ENCODE measurements at places on chromosomes 2 and 18.

DNA sequence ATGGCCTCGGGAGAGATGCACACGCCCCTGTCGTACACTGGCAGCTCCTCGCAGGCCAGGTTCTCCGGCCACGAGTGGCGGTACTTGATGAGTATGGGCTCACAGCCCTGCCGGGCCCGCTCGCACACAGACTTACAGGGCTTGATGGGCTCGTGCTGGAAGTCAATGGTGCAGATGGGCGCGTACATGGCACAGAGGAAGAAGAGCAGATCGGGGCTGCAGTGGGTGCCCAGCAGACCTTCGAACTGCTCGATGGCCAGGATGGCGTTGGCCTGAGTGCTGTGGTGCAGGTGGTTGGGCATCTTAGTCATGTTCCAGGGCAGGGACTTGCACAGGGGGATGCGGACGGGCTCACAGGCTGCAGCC lies 359 bp downstream of the FRZB start:
- no peaks in the 10 kb centered on the region for H3K36me3 ChIP-seq
- DNase-seq, result no peak
- peak overlapping the region; percentile 38 for H3K27ac ChIP-seq
- H3K4me1 ChIP-seq, result peaks cover 52% of the 10 kb centered on the region
- H3K27me3 ChIP-seq, result peaks cover 2% of the 10 kb centered on the region
- peak overlapping the region; percentile 84 for H3K4me3 ChIP-seq

GRCh38 chr2:39558906-39559305 lies 106.8 kb upstream of the TMEM178A start:
- no peaks in the 10 kb centered on the region for H3K4me1 ChIP-seq
- peaks cover 19% of the 10 kb centered on the region for H3K36me3 ChIP-seq
- no peak for DNase-seq
- no peak overlapping the region for H3K4me3 ChIP-seq
- H3K27me3 ChIP-seq, result no peaks in the 10 kb centered on the region

DNA sequence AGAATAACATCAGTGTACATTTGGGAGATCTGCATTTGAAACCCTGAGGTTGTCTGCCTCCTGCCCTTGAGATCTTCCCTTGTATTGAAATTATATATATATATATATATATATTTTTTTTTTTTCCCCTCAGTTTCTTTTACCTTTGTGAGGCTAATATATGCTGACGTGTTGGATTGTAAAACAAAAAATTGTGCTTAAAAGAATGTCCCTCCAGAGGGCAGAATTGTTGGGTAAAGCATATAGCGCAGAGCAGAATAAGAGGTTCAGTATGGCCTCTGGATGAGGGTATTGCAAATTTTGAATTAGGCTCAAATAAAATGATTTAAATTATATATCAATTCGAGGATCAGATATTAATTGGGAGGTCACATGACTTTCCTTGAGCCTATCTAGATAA lies 12.4 kb downstream of the NABP1 start:
- DNase-seq, result no peak
- H3K4me1 ChIP-seq, result peaks cover 24% of the 10 kb centered on the region
- no peak overlapping the region for H3K4me3 ChIP-seq

GRCh38 chr2:195632856-195633572 lies 24.0 kb upstream of the SLC39A10 start:
- no peak overlapping the region for H3K4me3 ChIP-seq
- no peak for DNase-seq
- no peaks in the 10 kb centered on the region for H3K27me3 ChIP-seq
- H3K36me3 ChIP-seq, result no peaks in the 10 kb centered on the region

GRCh38 chr2:135561925-135562324 lies 30.6 kb downstream of the R3HDM1 start:
- H3K27me3 ChIP-seq, result no peaks in the 10 kb centered on the region
- peaks cover 2% of the 10 kb centered on the region for H3K36me3 ChIP-seq
- peaks cover 7% of the 10 kb centered on the region for H3K4me1 ChIP-seq
- no peak for DNase-seq

DNA sequence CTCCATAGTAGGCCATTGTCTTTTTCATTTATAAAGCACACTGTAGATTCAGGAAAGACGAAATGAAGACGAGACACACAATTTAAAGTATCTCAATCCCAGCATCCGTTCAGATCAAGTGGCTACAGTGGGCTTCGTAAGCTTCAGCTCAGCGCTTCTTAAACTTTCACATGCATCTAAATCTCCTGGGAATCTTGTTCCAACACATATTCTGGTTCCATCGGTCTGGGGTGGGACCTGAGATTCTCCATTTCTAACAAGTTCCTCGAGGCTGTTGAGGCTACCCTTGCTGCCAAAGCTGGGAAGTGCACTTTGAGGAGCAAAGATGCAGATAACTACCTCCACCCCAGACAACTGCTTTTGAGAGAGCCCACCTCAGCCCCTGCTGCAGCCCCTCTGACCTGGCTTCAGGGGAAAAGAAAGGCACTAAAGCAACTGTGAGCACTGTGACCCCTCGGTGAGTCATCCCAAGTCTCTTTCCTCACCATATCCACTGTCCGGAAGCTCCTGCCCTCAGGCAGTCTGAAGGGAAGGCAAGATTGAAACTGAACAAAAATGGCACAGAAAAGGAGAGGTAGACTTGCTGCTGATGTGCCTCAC lies 201.1 kb upstream of the FBXO11 start:
- H3K36me3 ChIP-seq, result no peaks in the 10 kb centered on the region
- H3K4me1 ChIP-seq, result peaks cover 52% of the 10 kb centered on the region
- H3K4me3 ChIP-seq, result no peak overlapping the region
- peak overlapping the region; percentile 19 for H3K27ac ChIP-seq
- no peaks in the 10 kb centered on the region for H3K27me3 ChIP-seq

DNA sequence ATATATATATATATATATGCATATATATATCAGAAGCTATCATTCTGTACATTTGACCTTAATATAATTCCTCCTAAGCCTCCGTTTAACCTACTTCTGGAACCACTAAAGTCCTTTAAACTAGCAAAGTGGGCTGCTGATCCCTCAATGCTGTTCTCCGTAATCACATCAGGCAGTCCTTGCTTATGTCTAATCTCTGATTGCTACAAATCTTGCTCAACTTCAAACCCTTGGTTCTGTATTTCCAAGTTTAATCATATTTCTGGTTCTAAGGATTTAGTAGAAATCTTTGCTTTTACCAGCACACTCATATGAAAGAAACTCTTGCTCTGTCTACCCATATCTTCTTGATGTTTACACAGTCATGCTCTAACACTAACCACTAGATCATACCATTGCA lies 91.5 kb upstream of the GALNT13 start:
- no peaks in the 10 kb centered on the region for H3K4me1 ChIP-seq
- H3K27ac ChIP-seq, result no peak overlapping the region
- no peak for DNase-seq
- H3K4me3 ChIP-seq, result no peak overlapping the region
- no peaks in the 10 kb centered on the region for H3K27me3 ChIP-seq
- H3K36me3 ChIP-seq, result no peaks in the 10 kb centered on the region

DNA sequence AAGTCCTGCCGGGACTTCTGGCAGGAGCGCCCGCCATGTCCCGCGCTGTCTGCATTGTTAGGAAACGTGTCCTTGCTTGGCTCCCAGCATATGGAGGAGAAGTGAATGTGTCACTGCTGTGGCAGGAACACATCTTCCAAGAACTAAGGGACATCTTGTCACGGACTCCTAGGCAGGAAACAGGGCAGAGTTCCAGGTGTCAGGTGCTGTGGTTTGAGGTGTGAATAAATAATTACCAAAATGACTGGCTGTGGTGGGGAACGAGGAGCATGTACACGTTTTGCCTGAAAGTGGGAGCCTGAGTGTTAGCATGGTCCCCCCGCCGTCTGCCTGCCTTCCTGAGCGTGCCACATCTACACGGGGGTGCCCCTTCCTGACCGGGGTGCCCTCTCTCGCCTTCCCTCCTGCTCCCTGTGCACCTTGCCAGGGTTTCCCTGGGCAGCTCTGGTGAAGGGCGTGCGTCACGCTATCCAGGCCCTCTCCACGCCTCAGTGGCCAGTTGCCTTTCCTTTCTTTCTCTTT lies 237.5 kb downstream of the LDLRAD4 start:
- H3K36me3 ChIP-seq, result no peaks in the 10 kb centered on the region
- no peak for DNase-seq
- H3K27ac ChIP-seq, result no peak overlapping the region

- H3K4me1 ChIP-seq, result peaks cover 13% of the 10 kb centered on the region
- no peak overlapping the region for H3K4me3 ChIP-seq
These were observed 6.4 kb downstream of the ITGB1BP1 start for GRCh38 chr2:9416962-9417316.

- peaks cover 13% of the 10 kb centered on the region for H3K27me3 ChIP-seq
- H3K27ac ChIP-seq, result no peak overlapping the region
- no peaks in the 10 kb centered on the region for H3K4me1 ChIP-seq
- DNase-seq, result no peak
These were observed 224.5 kb downstream of the UXS1 start for GRCh38 chr2:105969552-105969951.

GRCh38 chr2:48927355-48927754 lies 171.8 kb upstream of the LHCGR start:
- no peak for DNase-seq
- no peaks in the 10 kb centered on the region for H3K4me1 ChIP-seq
- no peak overlapping the region for H3K27ac ChIP-seq

- H3K27me3 ChIP-seq, result peaks cover 95% of the 10 kb centered on the region
- H3K36me3 ChIP-seq, result no peaks in the 10 kb centered on the region
- no peak overlapping the region for H3K27ac ChIP-seq
These were observed 767 bp upstream of the NPPC start for GRCh38 chr2:231926761-231927565.

GRCh38 chr2:174158003-174158402 lies 90.3 kb downstream of the OLA1 start:
- H3K27ac ChIP-seq, result no peak overlapping the region
- no peaks in the 10 kb centered on the region for H3K27me3 ChIP-seq
- H3K4me1 ChIP-seq, result peaks cover 21% of the 10 kb centered on the region
- DNase-seq, result no peak

Measured in mesothelial cell of epicardium (in vitro differentiated cells).